ENCODE measurements at places on chromosomes 6 and 20.

- no peak for DNase-seq
Measured at GRCh38 chr20:45782890-45783289, 8.8 kb downstream of the WFDC3 start.

- no peak for DNase-seq
Measured at GRCh38 chr20:51271931-51272330, 249.0 kb upstream of the KCNG1 start.

GRCh38 chr6:34189806-34190503, 44.1 kb upstream of the GRM4 start:
- DNase-seq: peak; percentile 14

GRCh38 chr6:90179190-90180169, 117.2 kb downstream of the BACH2 start:
- DNase-seq: no peak

GRCh38 chr6:151071295-151071694, 168.5 kb upstream of the AKAP12 start:
- no peak for DNase-seq

- no peak for DNase-seq
Measured at GRCh38 chr6:77463861-77464494, 687 bp upstream of the HTR1B start.

Data from stimulated activated naive CD4-positive, alpha-beta T cell treated with Interleukin-2 at 50 U/mL for 16 hours (primary cell).